Esophagus squamous epithelium (tissue), 5 donors: ENCODE measurements at places on chromosomes 5 and 9.

DNA sequence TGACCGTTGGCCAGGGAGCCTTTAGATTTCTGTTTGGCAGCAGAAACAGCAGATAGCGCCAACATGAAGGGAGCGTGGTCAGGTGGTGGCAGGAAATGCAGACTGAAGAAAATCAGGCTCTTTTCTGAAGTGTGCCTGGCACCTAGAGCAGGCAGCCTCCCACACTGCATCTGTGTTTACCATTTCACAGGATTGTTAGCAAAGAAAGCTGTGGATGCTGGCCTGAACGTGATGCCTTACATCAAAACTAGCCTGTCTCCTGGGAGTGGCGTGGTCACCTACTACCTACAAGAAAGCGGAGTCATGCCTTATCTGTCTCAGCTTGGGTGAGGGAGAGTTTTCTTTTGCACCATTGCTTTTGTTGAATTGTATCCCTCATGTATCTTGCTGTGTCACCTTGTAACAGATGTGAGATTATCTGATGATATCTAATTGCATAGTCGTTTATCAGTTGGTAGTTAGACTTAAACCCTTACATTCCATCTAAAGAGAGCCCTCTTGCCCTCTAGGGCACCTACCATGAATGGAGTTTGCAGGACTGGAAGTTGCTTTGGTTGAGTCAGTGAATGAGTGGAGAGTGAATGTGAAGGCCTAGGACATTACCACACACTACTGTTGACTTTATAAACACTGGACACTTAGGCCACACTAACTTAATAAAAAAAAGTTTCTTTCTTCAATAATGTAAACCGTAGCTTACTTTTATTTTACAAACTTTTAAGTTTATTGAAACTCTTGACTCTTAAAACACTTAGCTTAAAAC lies 42.8 kb downstream of the ACO1 start:
- no peak for DNase-seq

DNA sequence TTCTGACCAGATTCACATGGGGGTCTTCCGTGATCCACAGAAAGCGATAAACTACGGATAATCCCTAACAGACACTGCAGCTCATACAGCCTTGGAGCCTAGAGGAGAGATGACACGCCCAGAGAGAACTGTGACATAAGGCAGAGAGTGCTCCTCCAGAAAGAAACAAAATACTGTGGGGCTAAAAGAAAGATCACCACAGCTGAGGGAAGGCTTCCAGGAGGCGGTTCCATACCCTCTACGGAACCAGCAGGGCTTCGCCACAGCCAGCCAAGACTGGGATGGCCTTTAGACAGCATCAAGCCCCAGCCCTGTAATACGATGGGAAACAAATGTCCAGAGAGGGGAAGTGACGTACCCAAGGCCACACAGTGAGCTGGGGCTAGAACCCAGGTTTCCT lies 19.3 kb downstream of the GPX3 start:
- no peak for DNase-seq

GRCh38 chr9:89677702-89678395 lies 73.0 kb downstream of the GADD45G start:
- no peak for DNase-seq

- no peak for DNase-seq
These were observed 606.4 kb upstream of the CLINT1 start for GRCh38 chr5:158465086-158465972.

DNA sequence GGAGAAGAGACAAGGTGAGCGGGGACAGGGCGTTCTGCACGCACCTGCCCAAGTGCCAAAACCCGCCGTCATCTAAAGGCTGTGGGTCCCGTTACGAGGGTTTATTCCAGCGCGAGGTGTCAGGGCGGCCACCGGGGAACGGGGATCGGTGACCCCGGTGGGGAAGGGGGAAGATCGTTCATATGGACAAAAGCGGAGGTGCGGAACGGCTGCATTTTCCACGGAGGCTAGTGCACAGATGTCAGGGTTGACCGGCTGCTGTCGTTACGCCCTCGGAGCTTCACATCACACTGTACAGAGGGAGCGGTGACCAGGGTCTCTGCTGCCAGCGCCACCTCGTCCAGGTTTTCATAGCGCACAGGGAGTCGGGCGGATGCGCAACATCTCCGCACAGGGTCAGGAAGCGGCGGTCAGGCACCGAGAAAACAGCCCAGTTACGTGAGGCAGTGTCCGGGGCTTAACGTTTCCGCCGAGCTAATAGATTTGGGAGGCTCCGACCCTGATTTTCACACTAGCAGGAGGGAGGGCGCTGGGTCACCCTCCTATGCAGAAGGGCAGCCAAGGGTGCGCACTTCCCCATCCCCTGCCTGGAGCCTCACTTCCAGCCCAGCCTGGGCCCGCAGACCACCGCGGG lies 13.5 kb downstream of the BTNL9 start:
- no peak for DNase-seq

GRCh38 chr9:69590266-69590665 lies 81.9 kb downstream of the APBA1 start:
- DNase-seq = no peak

DNA sequence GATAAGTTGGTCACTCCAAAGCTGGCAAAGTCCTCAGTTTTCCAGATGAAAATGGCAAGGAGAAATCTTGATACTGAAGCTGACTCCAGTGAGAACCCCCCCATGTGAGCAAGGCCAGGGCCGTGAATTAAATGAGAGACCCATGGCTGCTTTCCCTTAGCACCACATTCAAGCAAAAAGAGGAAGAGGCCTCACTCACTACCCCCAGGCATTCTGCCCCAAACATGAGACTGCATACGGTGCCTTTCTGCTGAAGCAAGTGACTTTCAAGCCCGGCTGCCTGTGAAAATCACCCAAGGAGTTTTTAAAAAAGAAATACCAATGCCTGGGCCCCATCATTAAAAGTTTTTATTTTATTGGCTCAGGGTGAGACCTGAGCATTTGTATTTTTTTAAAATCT lies 66.9 kb downstream of the TMEM252 start:
- DNase-seq = no peak

DNA sequence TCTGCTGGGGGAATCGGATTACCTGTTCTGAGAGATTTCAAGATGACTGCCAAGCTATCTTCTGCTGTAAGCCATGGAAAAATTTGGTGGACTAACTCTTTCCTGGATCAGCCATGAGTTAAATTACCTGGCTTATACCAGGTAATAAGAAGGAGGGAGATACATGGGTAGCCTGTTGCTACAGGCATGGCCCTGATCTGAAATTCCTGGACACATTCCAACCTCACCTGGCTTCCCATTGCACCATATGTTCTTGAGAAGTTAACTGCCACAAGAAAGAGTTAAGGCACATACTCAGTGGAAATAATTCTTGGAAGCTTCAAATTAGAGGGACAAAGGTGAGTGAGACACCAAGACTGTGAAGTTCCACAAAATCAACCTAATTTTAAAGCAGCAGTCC lies 371.3 kb downstream of the ACTL7B start:
- DNase-seq = no peak

DNA sequence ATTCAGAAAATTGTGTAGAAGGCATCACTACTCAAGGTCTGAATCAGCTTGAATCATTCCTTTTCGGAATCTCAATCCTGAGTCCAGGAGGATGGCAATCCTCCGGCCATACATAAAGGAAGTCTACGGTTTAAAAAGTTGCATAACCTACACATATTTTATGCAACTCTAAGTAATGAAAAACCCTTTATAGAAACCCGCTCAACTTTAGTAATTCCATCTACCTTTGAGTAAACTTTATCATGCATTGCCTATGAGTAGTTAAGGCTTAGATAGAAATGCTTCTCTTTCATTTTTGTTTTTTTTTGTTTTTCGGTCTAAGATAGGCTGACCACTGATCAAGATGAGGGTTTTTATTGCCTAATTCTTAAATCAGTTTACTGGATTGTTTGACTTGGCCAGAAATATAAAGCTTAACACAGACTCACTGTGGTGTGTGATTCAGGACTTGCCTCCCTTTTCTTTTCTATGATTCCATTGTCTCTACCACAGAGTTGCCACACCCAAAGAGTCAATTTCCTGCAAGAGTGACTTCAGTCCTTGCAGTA lies 85.0 kb downstream of the LURAP1L start:
- no peak for DNase-seq

DNA sequence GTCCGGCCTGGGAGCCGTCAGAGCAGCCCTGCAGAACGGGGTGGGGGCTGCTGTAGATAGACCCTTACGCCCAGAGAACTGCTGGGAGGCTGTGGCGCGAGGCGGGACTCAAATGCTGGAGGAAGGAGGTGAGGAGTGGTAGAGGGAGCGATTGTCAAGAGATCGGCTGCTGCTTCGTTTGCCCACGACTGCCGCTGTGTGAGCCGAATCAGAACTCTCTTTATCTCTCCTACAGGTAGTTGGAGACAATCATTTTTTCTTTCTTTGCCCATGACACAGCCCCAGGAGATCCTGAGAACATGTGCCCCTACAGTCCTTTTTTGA lies 456 bp downstream of the ZNF79 start:
- no peak for DNase-seq

DNA sequence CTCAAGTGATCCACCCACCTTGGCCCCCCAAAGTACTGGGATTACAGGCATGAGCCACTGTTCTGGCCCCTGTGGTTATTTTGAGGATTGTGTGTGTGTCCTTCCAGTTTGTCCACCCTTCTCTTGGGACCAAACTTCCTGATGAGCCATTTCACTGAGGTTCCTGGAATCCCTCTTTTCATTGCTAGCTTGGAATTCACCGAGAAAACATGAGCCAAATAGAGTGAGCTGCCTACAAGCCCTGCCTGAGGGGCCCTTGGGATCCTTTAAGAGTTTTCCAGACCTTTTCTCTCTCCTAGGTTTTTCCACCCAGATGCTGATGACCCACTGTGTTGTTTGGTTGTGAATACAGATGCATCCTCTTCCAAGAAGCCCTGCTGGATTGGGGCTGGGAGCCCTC lies 13.2 kb upstream of the KIF12 start:
- no peak for DNase-seq

- no peak for DNase-seq
These were observed 59.4 kb downstream of the DAP start for GRCh38 chr5:10701567-10702039.

DNA sequence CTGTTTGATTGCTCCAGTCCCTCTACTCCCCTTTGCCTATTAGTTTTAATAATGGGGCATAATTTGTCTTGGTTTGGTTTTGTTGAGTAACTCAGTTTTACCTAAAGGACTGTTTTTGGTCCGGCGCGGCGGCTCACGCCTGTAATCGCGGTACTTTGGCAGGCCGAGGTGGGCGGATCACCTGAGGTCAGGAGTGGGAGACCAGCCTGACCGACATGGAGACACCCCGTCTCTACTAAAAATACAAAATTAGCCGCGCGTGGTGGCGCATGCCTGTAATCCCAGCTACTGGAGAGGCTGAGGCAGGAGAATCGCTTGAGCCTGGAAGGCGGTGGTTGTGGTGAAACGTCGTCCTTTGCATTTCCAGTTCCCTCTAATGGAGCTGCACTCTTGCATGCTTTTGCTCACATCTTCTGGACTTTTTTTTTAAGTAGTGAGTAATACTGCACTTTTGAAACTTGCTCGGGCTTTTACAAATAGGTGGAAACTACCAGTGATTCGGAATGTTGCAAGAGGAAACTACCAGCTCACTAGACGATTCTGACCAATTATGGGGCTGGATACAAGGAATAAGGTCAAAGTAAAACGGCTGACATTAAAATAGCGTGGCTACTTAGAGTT lies 721 bp upstream of the MAML1 start:
- no peak for DNase-seq

DNA sequence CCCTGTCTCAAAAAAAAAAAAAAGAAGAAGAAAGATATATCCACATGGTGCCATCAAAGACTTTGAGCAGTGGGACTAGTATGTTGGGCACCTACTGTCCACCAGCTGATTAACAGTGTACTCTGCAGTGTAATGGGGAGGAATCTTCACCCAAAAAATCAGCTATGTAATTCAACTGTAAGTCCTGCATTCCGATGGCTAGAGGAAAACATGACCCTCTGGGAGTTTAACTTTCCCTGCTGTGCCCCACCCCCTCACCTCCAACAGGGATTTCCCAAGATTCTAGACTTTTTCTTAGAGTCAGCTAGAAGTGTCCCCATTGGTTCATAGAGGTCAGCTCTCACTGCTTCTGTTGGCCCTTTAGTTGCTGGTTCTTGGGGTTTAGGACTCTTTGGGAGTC lies 221.2 kb upstream of the CLINT1 start:
- no peak for DNase-seq

- no peak for DNase-seq
These were observed 51.8 kb upstream of the GALNT10 start for GRCh38 chr5:154138701-154139100.

GRCh38 chr9:109806506-109807115 lies 26.6 kb downstream of the PALM2AKAP2 start:
- no peak for DNase-seq

DNA sequence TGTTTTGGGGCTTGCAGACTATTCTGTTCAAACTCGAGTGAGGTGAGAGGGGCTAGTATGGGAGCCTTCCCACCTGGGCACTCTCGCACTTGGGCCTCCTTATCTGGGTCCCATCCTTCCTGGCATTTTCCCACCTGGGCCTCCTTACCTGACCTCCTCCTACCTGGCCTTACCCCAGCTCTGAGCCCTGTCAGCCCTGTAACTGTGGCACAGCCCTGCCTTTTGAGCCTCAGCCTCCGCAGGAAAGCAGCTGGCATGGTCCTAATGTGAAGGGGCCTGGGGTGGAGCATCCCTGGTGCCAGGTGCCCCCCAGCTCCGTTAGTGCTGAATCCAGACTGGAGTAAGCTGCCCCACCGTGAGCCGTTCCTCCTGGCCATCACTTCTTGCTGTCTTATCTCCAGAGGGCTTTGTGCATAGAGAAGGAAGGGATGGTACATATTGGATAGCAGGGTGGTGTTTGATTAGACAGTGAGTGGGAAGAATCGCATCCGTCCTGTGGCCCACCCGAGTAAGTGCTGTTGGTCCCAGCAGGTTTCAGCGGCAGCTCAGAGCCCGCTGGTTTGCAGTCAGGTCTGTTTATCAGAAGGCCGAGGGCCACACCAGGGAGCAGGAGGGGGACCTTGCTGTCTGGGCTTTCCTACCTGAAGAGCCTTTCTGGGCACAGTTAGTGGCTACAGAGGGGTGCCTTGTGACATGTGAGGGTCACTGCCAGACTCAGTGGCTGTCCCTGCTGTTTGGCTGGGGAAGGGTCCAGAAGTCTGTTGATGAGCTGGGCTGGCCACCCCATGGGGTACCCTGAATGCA lies 76.5 kb downstream of the WNK2 start:
- DNase-seq = no peak

- DNase-seq = no peak
These were observed 65.9 kb downstream of the CYFIP2 start for GRCh38 chr5:157331807-157332206.

DNA sequence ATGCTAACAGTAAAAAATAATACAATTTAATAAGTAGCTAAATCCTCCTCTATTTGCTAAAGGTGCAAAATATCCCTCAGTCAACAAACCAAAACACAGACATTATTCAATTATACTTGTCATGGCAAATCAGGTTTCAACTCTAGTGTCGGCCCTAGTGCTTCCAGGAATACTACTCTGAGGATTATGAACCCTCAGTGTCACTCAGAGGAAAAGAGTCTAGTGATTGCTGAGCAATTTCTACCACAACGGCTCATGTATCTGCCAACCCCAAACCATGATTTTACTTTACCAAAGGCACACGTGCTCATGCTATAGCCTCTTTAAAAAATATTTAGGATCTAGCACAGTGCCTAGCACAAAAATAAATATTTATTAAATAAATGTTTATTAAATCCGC lies 21.0 kb downstream of the RICTOR start:
- no peak for DNase-seq
